ENCODE measurements at places on chromosomes 7 and 10.

GRCh38 chr7:42869131-42870020 lies 42.5 kb downstream of the C7orf25 start:
- DNase-seq, result no peak

- no peak for DNase-seq
These were observed 155.1 kb downstream of the LSM5 start for GRCh38 chr7:32335107-32335506.

GRCh38 chr10:68158031-68158430 lies 48.7 kb downstream of the MYPN start:
- no peak for DNase-seq

DNA sequence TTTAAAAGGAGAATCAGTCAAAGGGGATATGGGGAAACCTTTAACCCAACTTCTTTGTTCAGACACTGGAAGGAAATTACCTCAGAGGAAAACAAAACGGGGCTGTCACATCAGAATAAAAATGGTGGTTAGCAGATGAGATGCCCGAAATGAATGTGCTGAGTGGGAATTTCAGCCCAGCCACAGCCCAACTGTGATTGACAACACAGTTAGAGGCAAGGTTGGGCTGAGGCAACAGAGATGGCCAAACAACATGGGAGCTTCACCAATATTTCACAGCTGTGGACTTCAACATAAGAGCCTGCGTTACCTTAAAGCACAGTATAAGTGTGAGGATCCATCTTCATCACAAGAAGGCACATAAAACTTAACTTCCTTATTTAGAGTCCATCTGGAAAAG lies 133.5 kb upstream of the PTPRZ1 start:
- no peak for DNase-seq

DNA sequence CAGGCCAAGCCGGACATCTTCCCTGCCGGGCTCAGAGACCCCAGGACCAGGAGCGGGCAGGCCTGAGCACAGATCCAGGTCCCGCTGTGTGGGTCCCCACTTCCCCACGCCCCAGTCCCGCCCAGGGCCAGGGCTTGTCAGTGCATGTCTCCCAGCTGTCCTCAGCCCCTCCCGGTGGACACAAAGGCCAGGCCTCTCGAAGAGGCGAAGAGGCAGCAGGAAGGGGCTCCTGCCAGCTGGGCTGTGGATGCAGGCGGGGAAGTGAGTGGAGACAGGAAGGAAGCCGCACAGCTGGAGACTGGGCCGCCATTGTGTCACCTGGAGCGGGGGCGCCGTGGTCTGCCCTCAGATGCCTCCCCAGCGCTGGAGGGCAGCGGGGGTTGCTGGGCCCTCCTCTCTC lies 4.8 kb downstream of the GRIFIN start:
- peak; percentile 44 for DNase-seq

DNA sequence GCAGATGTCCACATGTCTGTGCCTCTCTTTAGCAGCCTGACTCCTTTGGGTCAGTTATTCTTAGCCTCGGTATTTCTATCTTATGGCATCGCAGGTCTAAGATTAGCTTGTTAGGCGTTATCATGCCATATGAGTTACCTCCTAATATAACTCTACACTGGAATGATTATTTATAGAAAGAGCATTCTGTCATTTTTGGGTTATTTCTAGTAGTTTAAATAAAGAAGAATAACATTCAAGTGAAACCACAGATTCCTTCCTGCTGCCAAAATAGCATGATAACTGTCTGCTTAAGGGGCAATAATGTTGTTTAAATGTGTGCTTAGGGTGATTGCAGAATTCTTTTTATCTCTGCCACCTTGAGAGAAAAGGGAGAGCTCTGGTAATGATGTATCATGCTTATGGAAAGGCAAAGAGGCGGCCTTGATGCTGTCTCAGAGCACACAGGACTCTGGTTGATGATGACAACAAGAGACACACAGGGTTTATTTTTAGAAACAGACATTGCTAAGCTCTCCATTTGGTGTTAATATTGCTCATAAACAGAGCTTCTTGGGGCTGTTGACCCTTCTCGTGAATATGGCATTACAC lies 10.4 kb downstream of the HDAC9 start:
- no peak for DNase-seq

Data from dermis microvascular lymphatic vessel endothelial cell (primary cell).